ENCODE measurements at places on chromosomes 1 and 21.

- no peak for DNase-seq
Observed at GRCh38 chr1:30875197-30875596, 33.4 kb downstream of the SDC3 start.

GRCh38 chr1:54283635-54284385 lies 83.8 kb downstream of the MRPL37 start:
- no peak for DNase-seq

DNA sequence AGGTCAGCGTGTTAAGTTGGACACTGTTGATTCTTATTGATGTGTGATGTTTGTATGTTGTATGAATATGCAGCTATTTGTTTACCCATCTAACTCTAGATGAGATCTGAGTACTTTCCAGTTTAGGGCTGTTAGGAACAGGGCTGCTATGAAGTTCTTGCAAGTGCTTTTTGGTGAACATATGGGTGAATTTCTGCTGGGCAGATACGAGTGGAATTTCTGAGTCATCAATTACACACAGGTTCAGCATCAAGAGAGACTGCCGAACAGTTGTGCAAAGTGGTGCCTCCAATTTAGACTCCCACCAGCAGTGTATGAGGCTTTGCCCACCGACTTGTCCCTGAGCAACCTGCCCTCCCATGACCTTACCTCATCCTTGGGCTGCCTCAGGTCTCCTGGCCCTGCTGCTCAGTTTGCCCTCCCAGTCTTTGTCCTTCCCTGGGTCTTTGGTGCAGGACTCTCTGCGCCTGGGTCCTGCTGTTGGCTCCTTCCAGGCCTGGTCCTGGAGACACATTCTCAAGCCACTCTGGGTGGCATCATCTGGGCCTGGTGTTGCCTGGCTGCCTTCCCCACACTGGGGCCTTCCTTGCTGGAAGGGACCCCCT lies 343.6 kb downstream of the PTPRU start:
- peak; percentile 64 for DNase-seq

DNA sequence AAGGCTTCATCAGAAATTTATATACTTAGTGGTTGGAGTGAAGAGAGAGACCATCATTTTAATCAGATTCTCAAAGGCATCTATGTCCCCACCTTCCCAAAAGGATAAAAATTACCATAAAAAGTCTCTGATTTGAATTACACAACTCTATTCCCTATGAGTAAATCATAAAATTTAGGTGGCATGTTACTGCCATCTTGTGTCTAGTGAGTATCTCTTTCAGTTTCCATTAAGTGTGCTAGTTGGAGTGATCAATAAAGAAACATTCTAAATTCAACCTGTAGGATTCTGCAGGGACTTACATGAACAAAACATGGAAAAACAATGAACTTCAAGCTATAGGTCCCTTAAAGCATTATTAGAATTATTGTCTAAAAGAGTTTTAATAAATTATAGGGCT lies 655.4 kb downstream of the LTN1 start:
- DNase-seq = peak; percentile 65

GRCh38 chr1:181949500-181949899 lies 112.0 kb downstream of the ZNF648 start:
- no peak for DNase-seq

- DNase-seq = no peak
Observed at GRCh38 chr1:183328371-183328770, 89.8 kb downstream of the NMNAT2 start.

DNA sequence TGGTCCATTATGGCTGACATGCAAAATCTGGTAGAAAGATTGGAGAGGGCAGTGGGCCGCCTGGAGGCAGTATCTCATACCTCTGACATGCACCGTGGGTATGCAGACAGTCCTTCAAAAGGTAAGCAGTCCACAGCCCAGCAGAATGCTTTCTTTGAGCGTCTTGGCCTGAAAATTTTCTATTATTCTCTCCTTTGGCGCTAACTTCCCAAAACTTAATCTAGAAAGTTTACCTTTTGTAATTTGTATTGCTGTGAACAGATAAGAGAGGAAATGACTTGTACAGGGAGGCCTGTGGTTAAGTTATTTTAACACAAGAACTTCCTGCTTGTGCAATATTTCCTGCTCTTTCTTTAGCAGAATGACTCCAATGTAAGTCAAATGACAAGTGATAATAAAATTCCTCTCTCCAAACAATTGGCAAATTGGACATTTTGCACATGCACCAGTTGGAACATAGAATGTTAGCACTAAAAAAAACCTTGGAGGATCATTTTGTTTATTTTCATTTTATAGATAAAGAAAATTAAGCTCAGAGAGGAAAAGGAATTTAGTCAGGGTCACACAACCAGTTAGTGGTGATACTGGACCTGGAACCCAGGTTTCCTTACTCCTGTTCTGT lies 18.9 kb downstream of the CAP1 start:
- no peak for DNase-seq

- no peak for DNase-seq
Observed at GRCh38 chr1:17776426-17776825, 21.3 kb downstream of the ACTL8 start.

DNA sequence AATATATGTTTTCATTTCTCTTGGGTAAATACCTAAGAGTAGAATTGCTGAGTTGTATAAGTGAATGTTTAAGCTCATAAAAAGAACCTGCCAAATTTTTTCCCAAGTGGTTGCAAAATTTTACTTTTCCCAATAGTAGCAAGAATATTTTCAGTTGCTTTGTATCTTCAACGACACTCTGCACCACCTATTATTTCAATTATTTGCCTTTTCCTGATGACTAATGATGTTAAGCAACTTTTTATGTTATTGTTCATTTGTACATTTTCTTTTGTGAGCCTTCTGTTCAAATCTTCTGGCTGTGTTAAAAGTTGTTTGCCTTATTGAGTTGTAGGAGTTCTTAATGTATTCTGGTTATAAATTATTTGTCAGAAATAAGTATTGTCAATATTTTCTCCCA lies 299.1 kb upstream of the NRIP1 start:
- no peak for DNase-seq

- DNase-seq = no peak
Observed at GRCh38 chr21:29080454-29080941, 7.0 kb upstream of the CCT8 start.

DNA sequence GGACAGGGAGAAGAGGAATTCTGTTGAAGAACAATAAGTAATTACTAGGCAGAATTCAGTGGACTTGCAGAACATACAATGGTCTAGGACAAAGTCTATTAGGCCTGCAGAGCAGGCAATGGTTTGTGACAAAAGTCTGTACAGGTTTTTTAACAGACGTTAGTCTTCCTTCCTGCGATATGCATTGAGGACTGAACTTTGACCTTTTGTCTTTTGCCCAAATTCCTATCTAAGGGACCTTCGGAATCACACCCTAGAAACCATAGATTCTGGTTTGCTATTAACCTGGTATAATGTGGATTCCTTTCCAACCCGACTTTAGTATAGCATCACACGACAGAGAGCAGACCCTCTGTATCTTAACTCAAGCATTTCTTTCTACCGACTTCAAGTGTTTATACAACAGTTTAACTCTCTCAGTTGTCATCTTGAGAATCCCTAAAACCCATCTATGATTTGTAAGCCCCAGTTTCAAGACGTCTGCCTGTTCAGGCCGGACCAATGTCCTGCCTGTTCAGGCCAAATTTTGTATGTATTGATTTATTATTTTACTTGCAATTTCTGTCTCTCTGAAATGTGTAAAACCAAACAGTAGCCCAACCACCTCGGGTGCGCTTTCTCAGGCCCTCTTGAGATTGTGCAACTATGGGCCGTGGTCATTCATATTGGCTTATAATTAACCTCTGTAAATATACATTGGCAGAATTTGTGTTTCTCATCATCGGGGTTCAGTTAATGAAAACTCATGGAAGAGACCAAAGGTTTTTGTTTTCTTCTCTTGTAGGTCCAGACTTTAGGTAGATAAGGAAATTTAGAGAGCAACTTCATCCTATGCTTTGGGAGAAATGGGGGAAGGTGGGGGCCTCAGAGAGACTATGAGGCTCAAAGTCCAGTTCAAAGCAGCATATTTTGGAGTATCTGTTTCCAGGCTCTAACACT lies 76.9 kb upstream of the TNFSF18 start:
- no peak for DNase-seq

- DNase-seq = no peak
Observed at GRCh38 chr1:164609089-164609488, 50.1 kb downstream of the PBX1 start.

DNA sequence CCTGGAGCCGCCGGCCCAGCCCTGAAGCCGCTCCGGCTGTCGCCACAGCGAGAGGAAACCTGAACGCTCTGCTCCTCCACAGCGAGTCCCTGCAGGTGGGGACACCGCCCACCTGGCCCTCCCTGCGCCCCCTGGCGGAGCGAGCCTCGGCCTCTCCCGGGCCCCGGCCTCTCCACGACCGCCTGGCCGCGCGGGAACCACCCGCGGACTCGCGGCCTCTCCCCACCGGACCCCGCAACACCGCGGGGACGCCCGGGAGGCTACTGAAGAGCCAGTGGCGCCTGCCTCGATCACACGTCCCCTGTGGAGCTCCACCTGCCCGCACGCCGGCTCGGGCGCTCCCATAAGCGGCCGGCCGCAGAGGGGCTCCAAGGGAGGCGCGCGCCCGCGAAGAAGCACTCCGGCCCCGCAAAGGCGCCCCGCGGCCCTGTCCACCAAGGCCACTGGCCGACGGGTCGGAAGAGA lies 109.6 kb downstream of the KCNN3 start:
- DNase-seq = no peak

DNA sequence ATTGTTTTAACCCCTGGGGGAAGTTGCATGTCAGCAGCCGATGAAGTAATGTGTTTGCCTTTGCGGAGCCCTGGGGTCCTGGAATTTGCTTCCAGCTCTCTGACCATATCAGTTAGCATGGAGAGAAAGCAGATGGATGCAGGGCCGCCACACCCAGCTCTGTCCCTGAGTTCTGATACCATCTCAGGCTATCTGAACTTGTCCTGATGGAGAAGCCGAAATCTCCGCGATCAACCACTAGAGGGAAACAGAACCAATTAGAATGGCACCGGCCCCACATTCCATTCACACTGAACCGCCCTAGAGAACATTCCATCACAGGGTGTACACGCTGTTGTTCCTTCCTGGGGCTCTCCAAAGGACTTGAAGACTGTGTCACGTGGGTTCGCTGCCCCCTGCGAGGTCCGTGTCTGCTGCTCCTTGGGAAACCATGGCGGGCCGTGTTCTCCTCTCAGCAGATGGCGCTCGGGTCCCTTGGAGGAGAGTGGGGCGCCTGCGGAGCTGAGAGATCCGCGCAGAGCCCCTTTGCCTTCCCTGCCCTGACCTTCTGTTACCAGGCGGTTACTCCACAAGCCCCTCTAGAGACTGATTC lies 75.4 kb downstream of the ABCA4 start:
- peak; percentile 82 for DNase-seq

GRCh38 chr1:45979778-45980176 lies 152.7 kb downstream of the PIK3R3 start:
- no peak for DNase-seq

DNA sequence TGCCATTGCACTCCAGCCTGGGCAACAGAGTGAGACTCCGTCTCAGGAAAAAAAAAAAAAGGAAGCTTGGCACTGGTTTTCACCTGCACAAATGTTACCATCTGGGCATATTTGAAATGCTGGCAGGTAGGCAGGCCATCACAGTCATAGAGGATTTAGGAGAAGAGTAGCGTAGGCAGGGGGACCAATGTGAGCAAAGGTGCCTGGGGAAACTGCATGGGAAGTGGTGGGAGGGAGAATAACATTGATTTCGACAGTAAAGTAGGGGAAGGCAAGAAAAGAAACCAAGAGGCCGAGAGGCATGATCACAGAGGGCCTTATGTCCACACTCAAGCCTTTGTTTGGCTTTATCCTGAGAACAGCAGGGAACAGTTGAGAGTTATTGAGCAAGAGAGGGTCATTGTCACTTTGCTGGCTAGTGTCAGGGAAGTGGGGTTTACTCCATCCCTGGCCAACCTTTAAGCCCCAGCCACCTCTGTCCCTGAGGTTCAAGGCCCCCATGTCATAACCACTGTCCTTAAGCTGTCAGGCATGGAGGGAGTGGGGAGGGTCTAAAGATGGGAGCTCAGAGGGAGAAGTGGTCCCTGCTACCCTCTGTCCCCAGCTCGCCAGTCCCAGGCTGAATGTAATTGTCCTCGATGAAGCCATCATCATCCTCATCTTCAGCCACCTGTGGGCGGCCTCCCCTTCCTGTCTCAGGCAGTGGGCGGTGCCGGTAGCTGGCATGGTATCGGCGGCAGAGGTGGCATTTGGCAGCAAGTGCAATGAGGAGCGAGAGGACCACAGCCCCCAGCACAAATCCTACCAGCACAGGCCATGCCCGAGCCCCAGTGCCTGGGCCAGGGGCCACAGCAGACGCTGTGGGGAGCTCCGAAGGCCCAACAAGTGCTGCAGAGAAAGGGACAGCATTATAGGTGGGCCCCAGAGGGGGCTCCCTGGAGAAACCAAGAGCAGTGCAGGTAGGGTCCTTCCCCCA lies 2.9 kb downstream of the C1orf210 start:
- DNase-seq = no peak

DNA sequence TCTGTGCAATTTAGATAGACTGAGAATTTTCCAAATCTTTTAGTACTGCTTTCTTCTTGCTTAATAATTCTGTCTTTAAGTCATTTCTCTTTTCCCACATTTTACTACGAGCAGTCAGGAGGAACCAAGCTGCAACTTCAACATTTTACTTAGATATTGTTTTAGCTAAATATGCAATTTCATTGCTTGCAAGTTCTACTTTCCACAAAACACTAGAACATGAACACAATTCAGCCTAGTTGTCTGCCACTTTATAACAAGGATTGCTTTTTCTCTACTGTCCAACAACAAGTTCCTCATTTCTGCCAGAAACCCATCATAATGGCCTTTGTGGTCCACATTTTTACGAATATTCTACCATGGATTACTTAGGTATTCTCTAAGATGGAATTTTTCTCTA lies 36.6 kb downstream of the SORT1 start:
- DNase-seq = no peak

- no peak for DNase-seq
Observed at GRCh38 chr1:55217226-55217986, 2.2 kb upstream of the USP24 start.

DNA sequence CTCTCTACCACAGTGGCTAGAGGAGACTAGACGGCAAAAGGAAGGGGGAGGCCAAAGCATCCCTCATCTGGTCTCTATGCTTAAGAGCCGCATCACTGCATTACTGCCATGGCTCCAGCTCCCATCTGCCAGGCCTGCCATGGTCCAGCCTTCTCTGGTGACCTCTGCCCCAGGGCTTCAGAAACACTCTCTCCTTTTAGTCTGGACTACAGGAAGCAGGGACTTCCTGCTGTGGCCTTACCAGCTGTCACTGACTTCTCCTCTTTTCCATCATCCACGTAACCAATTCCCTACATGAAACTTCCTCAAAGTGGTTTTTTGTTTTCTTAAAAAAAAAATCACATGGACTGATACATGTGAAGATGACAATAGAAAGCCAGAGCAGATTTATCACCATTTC lies 323.1 kb upstream of the NFIA start:
- DNase-seq = no peak

GRCh38 chr1:171935664-171936063 lies 94.4 kb downstream of the DNM3 start:
- DNase-seq = no peak

GRCh38 chr21:40351006-40351405 lies 483.8 kb downstream of the PCP4 start:
- DNase-seq = no peak

- no peak for DNase-seq
Observed at GRCh38 chr1:112729909-112730308, 14.8 kb upstream of the PPM1J start.

- peak; percentile 60 for DNase-seq
Observed at GRCh38 chr1:203504400-203505250, 10.7 kb downstream of the OPTC start.
